ENCODE measurements at places on chromosomes 6 and 20. TPM values are rescaled to one million over a fixed set of nuclear protein-coding genes. Genes with fewer than 3 reads are reported as not detected.

Gene PLCB1
- total RNA-seq = not detected

Gene FAM83C
- total RNA-seq = not detected

Gene BMP7
- total RNA-seq = 0.13 TPM

Gene FAM83B
- total RNA-seq = 15.6 TPM

Gene LTB
- 0.63 TPM for total RNA-seq

Gene LST1
- total RNA-seq = 1.6 TPM

Gene GABRR2
- total RNA-seq = not detected

Data from PC-9 (cell line).